NCI-H446 (cell line): ENCODE measurements at places on chromosomes 6 and 20.

DNA sequence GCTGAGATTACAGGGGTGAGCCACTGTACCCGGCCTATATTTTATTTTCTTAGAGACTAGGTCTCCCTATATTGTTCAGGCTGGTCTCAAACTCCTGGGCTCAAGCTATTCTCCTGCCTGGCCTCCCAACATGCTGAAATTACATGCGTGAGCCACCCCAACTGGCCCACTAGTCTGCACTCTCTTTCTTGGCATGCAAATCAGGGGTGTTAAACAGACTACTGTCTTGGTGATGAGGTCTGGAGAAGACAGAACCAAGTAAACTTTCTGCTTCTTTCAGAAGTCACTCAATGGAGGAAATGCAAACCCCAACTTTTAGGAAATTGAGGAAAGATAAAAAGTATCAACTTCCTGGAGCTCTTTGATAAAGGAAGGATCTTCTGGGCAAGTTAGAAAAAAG, 8.0 kb upstream of the TUBB2B start:
- no peak for DNase-seq

- DNase-seq = no peak
Measured at GRCh38 chr6:151276112-151276740, 36.5 kb downstream of the AKAP12 start.

DNA sequence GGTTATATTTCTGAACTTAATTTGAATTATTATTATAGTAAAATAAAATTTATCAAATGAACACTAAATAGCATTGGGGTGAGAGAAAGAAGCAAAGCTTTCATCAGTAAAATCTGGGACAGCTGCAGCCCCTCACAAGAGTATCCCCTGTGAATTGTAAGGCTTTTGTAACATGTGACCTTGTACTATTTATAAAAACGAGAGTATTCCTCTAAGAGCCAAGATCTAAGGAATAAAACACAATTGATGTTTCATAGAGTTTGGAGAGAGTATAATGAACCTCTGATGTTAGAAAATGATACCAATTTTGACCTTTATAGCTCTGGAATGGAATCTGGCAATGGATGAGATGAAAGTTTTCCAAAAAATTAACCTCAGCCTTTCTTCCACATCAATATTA, 617.2 kb upstream of the ID4 start:
- no peak for DNase-seq

- no peak for DNase-seq
Measured at GRCh38 chr20:20941468-20941889, 164.7 kb downstream of the LINC00237 start.

GRCh38 chr20:49915380-49916145, at the start of gene SPATA2:
TSS of gene SPATA2 (minus strand) at chr20:49915529. CDS start at chr20:49908490, 7,039 bp downstream.
- DNase-seq = peak; percentile 92

DNA sequence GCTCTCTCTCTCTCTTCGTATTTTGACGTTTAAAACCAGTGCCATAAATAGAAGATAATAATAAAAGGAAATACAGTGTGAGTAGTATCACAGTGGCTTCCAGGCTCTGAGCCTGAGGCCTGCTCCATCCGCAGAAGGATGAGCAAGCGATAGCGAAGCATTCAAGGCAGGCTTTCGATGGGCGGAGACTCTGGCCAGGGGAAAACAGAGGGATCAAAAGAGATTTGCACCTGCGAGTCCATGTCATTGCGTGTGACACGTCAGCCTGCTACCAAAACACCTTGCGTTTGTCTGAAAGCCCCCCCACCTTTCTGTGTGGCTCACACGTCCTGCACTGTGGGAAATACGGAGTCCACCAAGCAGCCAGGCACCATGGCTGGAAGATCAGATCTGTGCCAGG, 377.3 kb upstream of the SULF2 start:
- no peak for DNase-seq

DNA sequence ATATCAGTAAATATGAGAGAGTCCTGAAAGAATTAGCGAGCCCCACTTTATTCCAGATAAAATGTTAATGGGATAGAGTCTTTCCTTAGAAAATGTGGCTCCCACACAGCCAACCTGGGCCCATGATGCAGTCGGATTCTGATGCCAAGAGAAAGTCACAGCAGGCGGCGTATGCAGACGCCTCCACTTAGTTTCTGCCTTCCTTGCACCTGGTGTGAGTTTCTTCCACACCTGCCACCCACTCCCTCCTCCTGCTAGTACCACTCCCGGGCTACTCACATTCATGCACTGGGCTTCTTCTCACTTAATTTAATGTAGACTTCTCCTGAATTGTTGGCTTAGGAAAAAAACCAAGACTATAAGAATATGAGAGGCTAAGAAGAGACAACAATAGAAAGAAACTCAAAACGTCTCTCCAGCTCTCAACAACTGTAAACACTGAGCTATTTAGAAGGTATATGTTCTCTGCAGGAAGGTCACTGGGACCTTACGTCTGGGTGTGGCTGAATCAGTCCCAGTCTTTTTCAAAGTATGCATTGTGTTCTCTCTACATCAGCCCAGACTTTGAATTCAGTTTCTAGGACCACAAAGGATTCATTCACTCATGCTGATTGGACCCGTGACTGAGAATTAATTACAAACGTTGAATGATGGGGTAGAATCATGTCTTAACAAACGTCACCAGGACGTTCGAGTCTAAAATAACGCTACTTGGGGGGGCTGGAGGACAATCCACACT, 70.4 kb downstream of the GCNT2 start:
- no peak for DNase-seq

DNA sequence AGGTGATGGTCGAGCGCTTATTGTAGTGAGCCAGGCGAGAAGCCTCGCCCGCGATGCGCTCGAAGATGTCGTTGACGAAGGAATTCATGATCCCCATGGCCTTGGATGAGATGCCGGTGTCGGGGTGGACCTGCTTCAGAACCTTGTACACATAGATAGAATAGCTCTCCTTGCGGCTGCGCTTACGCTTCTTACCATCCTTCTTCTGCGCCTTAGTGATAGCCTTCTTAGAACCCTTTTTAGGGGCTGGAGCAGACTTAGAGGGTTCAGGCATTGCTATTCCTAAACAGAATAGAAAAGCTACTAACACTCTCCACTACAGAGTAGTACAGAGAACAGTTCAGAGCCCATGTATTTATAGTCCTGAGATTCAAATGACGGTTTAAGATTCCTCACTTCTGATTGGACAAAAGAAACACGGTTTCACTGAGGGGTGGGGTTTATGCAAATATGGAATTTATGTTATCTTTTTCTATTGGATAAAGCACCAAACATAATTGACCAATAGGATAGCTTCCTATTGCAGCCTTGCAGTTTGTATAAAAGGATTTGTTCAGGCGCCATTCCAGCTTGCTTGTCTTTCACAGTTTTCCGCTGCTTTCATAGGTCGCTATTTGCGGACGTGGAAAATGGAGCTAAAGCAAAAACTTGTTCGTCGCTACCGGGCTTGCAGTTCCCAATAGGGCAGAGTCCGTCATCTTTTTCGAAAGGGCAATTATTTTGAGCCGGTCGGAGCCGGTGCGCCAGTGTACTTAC, 43.7 kb upstream of the HFE start:
- DNase-seq = no peak

- no peak for DNase-seq
Measured at GRCh38 chr6:34633785-34634184, 62.8 kb downstream of the ILRUN start.

GRCh38 chr6:151506761-151507160, 12.9 kb downstream of the CCDC170 start:
- DNase-seq = no peak

DNA sequence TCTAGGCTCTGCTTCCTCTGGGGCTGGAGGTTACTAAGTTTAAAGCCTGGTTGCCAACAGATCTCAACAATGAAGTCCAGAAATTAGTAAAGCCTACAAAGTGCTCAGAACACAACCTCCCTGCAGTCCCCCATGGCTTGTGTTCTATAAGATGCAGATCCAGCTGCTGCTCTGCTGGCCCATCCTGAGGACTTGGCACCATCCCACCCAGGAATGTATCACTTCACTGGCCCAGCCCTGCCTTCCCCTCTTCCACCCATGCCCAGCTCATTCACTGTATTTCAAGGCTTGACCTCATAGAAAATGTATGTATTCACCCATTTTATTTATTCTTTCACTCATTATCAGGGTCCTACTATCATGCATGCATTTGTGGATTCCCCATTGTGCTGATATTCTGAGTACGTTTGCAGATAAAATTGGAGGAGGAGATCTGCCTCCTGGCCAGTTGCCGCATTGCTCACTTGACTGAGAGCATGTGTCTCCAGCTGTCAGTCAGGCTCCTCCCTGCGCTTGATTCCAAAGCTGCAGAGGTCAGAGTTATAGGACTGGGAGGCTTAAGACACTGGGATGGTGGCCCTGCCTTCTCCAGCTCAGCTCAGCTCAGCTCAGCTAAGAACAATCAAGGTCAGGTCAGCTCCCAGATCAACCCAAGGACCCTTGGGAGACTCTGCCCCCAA, 104.8 kb downstream of the MAFB start:
- DNase-seq = peak; percentile 24

DNA sequence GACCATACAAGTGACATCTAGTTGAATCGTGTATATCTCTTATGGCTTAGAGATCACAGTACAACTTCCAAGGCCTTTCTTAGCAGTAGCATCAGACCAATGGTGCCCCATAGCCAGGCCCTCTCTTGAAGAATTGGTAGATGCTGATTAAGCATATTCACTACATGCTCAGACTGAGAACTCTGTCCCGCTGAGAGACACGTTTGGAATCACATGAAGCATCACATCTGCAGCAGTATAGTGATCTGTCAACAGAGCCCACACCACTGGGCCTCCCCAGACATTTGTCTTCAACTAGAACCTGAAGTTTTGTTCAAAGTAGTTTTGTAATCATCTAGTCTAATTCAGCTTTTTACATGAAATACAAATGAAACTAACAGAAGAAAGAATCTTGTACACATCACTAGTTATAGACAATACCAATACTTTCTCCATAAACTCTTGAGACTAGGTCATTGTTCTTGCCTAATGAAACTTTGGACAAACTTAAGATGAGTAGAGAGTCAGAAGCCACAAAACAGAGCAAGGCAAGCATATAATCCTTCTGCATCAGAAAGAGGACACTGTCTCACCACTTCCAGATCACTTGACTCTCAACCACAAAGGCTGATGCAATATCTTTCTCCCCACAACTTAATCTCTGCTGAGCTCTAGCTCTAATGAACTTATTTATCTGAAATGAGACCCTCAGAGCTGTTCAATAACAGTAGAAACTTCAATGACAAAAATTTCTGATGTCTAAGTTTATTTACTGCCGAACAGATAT, 182.7 kb downstream of the TBX18 start:
- no peak for DNase-seq

- DNase-seq = no peak
Measured at GRCh38 chr6:50185006-50185405, 135.3 kb upstream of the DEFB112 start.

- no peak for DNase-seq
Measured at GRCh38 chr6:14569394-14569793, 451.8 kb downstream of the CD83 start.

- DNase-seq = no peak
Measured at GRCh38 chr6:44149369-44150012, 9.1 kb upstream of the CAPN11 start.

GRCh38 chr20:8858181-8858787, 210.6 kb upstream of the PLCB4 start:
- DNase-seq = peak; percentile 35

DNA sequence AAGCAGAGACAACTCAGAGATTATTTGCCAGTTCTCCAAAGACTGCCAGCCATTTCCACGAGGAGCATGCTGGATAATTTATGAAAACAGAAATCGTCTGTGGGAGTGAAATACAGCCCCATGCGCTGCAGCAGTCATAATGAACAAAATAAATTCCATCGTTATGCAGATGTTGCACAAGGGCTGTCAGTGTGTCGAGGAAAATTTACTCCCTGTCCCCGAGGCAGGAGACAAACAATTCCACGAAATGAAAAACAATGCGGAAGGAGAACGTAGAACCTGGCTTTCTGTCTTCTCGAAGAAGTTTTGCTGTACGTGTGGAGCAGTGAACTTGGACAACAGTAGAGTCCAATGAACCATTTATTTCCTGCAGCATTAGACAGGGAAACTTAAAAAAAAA, 399.4 kb downstream of the CD83 start:
- no peak for DNase-seq

- no peak for DNase-seq
Measured at GRCh38 chr20:63114693-63115311, 101.1 kb downstream of the YTHDF1 start.

- DNase-seq = no peak
Measured at GRCh38 chr6:11389977-11390376, 147.6 kb upstream of the TMEM170B start.

DNA sequence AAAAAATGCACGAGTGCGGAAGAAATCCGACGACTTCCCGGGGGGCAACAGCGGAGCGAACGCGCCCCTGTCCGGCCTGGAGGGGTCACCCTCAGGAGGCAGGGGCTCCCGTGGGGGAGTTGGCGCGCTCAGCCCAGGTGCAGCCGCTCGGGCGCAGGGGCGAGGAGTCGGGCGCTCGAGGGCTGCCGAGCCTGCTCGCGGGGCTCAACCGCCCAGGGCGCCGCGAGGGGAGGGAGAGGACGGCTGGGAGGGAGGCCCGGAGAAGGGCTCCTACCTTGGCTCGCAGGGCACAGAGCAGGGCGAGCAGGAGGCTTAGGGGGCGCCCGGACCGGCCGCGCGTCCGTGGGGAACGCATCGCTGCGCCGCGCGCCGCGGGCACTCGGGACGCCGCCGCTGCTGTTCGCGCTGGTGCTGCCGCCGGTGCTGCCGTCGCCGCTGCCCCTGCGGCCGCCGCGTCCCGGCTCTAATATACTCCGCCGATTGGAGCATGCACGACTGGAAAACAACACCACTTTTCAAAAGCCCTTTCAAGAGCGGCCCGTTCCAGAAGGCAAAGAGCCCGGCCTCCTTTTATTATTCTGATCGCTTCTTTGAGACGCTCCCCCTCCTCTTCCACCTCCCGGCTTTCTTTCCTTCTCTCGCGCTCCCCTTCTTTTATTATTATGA, 490 bp downstream of the JAG1 start:
- DNase-seq = peak; percentile 62

- DNase-seq = no peak
Measured at GRCh38 chr20:34632870-34633452, 43.9 kb downstream of the PIGU start.

DNA sequence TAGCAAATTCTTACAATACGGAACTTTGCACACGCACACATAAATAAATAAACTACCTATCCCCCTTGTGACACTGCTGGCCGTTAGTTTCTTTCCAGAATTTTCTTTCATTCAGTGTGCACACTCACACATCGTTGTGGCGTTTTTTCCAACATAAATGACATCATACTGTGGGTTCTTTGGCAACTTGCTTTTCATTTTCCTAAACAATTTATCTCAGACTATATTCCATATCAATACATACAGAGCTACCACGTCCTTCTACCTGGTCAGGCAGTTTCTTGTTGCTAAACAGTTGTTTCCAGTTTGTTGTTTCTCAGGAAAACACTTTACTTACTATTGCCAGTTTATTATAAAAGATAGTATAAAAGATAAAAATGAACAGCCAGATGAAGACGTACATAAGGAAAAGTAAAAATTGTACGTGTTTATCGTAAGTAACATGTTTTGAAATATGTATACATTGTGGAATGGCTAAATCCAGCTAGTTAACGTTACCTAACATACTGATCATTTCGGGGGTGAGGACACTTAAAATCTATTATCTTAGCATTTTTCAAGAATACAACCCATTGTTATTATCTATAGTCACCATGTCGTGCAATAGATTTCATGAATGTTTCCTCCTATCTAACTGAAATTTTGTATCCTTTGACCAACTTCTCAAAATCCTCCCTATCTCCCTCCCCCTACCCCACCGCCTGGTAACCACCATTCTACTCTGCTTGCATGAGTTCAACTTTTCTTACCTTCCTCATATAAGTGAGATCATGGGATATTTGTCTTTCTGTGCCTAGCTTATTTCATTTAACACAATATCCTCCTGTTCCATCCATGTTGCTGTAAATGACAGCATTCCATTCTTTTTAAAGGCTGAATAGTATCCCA, 1.2 kb upstream of the TP53RK start:
- no peak for DNase-seq

GRCh38 chr20:38883081-38883980, 42.9 kb upstream of the FAM83D start:
- DNase-seq = peak; percentile 99
